ENCODE measurements at places on chromosomes 5 and 9.

- no peak for DNase-seq
Measured at GRCh38 chr9:95157481-95158151, 159.9 kb downstream of the FANCC start.

DNA sequence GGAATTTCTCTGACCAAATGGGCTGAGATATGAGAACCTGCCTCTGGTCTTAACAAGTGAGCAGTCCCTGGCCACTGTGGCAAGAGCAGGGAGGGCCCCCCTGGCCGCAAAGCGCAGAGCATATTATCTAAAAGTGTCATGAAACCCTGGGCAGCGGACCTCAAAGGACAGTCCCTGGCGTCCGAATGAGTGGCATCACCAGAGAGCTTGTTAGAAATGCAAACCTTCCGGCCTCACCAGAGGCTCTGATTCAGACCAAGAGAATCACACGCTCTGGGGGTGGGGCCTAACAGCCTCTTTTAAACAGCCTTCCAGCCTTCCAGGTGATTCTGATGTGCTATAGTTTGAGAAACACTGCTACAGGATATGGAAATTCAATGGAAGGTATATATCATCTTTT is 10.9 kb downstream of the PTPN3 start:
- no peak for DNase-seq

GRCh38 chr5:88702332-88702731 is 180.7 kb downstream of the MEF2C start:
- no peak for DNase-seq

DNA sequence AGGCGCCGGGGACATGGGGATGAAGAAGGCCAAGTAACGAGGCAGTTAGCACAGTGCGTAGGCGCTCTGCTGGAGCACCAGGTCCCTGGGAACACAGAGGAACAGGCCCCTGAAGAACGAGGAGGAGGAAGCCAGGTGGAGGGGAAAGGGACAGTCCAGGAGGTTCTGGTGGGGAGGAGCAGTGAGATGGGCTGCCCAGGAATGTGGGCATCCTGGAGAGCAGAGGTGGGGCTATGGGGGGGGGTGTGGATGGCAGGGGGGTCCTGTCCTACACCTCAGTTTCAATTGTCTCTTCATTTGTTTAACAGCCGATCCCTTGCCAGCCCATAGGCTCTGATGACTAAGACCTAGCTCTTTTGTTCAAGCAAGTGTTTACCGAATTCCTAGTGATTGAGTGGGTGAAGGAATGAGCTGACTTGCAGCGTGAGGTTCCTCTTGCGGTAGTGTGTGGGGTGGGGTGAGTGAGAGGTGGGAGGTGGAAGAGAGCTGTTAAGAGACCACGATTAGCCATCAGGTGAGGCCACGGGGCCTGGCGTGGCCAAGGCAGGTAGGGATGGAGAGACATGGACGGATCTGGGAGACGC is 8.4 kb upstream of the PHYHD1 start:
- no peak for DNase-seq

GRCh38 chr9:127955294-127956015 is 17.8 kb upstream of the DPM2 start:
- DNase-seq, result no peak

- no peak for DNase-seq
Measured at GRCh38 chr5:133317558-133317957, 265.7 kb downstream of the HSPA4 start.

- DNase-seq, result no peak
Measured at GRCh38 chr9:97740848-97741821, 44.0 kb upstream of the XPA start.

- no peak for DNase-seq
Measured at GRCh38 chr5:121257621-121258020, 594.1 kb upstream of the FTMT start.

DNA sequence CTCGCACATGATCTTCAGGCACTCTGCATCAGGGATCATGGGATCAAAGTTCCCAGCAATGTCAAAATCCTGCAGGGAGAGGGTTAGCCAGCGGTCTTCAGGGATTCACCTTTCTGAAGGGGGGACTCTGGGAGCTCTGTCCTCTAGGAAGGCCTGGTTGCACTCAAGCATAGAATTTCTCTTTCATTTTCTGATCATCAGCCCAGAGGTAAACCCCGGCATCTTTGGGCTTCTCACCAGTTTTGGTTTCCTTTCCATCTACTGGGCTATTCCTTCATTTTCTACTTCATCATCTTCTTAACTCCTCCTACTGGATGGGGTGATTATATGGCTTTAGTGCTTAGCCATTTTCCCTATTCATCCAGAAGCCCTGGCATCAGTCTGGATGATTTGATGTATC is 4.6 kb upstream of the DND1 start:
- DNase-seq, result no peak

DNA sequence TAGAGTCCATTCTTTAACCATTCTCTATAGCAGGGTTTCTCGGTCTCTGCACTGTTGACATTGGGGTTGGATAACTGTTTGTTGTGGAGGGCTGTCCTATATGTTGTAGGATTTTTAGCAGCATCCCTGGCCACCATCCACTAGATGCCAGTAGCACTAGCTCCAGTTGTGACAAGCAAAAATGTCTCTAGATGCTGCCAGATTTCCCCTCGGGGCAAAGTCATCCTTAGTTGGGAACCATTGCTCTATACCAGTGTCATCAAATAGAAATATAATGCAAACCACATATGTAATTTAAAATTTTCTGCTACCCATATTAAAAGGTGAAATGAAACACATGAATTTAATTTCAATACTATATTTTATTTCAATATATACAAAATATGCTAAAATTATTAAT is 2.9 kb downstream of the TTC23L start:
- DNase-seq, result no peak

DNA sequence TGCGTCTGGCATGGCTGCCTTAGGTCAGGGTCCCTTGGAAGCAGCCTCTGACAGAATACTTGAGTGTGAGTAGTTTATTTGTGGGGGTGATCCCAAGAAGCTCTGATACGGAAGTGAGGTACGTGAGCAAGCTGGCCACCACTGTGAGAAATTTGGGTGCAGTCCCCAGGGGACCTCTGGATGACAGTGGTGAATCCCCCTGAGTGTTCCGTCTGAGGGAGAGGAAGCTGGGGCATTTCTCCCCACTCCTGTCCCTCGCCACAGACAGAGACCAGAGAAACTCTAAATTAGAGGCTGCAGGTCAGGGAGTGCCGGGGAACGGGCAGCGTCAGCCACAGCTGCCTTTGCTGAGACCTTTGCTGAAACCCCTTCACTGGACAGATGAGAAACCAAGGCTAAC is 155.9 kb upstream of the COL5A1 start:
- no peak for DNase-seq

DNA sequence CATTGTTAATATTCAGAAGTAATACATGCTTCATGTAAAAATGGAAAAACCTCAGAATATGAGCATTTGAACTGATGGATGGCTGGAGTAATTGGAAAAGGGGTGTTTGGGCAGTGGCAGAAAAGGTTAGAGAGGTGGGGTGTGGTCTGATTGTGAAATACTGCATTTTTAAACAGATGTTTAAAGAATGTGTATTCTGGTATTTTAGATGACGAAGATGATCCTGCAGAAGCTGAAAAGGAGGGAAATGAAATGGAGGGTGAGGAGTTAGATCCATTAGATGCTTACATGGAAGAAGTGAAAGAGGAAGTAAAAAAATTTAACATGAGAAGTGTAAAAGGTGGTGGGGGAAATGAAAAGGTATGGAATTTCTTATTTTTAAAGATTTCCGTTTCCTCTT is 18.8 kb downstream of the DDX46 start:
- no peak for DNase-seq

DNA sequence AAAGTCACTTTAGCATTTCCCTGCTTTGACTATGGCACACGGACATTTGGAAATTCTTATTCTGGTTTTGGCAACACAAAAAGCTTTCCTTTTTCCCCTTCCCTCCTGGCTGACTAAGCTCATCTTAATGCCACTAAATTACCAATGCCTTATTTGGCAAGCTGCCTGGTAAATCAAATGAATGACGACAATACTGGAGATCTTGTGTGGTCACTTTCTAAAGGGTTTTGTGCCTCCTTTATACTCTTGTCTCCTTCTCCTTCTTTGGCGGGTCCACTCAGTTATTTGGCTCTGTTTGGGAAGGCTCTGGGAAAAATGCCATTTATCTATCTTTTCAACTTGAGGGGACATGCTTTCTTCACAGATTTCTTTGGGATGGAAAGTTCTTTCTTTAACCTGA is 34.9 kb downstream of the SH3GL2 start:
- no peak for DNase-seq

DNA sequence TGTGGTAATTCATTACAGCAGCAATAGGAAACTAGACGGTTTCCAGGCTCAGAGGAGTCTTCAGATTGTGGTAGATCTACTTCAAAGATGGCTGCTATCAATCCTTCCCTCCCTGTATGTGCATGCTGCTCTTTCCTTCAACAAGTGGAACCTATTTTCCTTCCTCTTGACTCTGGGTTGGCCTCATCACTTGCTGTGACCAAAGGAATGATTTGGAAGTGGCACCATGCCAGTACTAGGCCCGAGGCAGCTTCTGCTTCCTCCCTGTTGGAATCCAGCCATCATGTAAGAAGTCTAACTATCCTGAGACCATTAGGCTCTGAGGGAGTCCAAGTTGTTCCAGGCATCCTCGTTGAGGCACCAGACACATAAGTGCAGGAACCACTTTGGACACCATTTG is 46.5 kb upstream of the MCTP1 start:
- DNase-seq, result no peak

- no peak for DNase-seq
Measured at GRCh38 chr9:3873818-3874217, 348.0 kb upstream of the RFX3 start.

DNA sequence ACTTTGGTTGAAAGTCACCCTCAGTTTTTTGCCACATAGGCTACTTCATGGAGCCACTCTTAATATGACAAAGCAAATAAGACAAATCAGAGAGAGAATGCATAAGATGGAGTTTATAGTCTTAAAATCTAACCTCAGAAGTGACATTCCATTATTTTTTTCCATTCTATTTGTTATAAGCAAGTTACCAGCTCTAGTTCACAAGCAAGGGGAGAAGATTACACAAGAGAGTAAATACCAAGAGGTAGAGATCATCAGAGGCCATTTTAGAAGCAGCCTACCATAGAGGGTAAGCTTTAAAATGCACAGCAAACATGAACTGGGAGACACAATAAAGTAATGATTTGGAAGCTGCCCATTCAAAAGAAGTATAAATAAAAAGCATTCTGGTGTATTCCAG is 651.3 kb upstream of the MEF2C start:
- no peak for DNase-seq

DNA sequence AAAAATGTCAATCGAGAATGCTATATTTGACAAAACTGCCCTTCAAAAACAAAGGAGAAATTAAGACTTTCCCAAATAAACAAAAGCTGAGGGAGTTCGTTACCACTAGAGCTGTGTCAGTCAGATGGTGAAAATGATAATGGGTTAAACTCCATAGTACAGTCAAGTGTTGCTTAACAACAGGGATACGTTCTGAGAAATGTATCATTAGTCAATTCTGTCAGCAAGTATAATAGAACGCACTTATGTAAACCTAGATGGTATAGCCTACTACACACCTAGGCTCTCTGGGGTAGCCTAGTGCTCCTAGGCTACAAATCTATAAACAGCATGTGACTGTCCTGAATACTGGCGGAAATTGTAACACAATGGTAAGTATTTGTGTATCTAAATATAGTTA is 138.7 kb downstream of the DRD1 start:
- DNase-seq, result no peak

GRCh38 chr9:21801683-21802417 is 586 bp upstream of the MTAP start:
- DNase-seq, result peak; percentile 87

DNA sequence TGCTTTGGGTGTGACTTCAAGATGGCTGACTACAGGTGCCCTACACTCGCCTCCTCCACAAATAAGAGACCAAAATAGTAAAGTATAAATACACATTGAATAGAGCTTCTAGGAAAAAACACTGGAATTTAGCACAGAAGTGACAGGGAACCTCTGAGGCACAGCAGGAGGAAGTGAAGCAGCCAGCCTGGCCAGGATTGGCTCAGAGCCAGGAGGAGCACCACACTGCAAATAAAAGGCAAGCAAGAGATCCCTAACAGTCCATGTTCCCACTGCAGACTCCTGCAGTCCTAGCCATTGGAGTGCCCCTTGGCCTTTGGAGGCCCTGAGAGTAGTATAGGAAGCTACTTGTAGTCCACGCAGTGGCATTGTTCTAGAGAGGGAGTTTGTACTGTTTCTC is 186.7 kb upstream of the TLX3 start:
- DNase-seq, result no peak

DNA sequence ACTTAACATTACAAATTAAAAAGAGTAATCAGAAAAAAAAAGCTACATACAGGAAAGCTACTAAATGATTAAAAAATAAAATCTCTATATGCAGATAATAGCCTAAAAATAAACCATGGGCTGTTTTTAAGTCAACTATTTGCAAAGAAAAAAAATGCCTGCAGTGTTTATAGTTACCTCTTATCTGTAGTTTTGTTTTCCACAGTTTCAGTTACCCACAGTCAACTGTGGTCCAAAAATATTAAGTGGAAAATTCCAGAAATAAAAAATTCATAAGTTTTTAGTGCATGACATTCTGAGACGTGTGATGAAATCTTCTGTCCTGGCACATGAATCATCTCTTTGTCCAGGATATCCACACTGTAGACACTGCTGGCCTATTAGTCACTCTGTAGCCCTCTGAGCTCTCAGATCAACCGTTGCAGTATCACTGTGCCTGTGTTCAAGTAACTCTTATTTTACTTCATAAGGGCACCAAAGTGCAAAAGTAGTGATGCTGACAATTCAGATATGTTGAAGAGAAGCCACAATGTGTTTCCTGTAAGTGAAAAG is 59.2 kb downstream of the PRELID2 start:
- DNase-seq, result no peak

GRCh38 chr9:132144708-132145365 is 17.0 kb upstream of the NTNG2 start:
- DNase-seq, result no peak

DNA sequence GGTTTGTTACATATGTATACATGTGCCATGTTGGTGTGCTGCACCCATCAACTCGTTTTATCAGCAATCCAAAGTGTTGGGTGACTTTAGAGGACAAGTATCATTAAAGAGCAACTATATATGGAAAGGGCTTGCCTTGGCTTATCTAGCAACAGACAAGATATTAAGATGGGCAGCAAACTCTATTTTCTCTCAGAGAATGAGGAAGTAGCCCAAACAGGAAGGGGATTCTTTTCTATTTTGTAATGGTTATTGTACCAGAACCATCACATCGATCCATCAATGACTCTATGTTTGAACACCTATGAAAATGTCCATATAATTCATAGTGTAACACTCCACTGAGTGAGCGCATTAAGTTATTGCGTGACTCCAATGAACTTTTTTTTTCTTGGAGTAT is 260.1 kb upstream of the SLC24A2 start:
- no peak for DNase-seq

GRCh38 chr5:165795073-165795472 is 2289.7 kb downstream of the MAT2B start:
- no peak for DNase-seq
